ENCODE measurements at places on chromosomes 3 and 15. TPM values are rescaled to one million over a fixed set of nuclear protein-coding genes. Genes with fewer than 3 reads are reported as not detected.

The IQCB1 gene
- total RNA-seq, result 31.8 TPM

The GOLGA6L7 gene
- not detected for total RNA-seq

The CNTN3 gene
- total RNA-seq, result 0.24 TPM

The CD200 gene
- total RNA-seq, result 51.9 TPM

The GABRG3 gene
- total RNA-seq, result 0.50 TPM

The SCN5A gene
- total RNA-seq, result 8.2 TPM

The SENP8 gene
- 4.9 TPM for total RNA-seq

GRCh38 chr3:134869153-134869726 is 74.2 kb downstream of the EPHB1 start:
- DNase-seq, result no peak

GRCh38 chr15:70947351-70948335 is 55.0 kb downstream of the LRRC49 start:
- no peak for DNase-seq

DNA sequence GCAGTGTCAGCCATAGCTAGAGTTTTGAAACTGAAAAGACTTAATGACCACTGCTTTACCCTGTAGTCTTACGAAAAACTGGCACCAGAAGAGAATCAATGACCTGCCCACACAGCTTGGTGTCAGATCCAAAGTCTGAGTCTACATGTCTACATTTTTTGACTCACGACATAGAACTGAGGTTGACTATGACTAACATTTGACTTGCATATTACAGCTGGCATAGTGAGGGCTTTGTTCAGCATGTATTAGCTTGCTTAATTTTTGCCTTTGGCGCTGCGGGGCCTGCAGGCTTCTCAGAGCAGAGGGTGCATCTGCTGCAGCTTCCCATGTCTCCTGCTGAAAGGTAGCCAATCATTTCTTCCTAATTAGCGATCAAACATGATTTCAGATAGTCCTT is 167.0 kb downstream of the EBLN2 start:
- DNase-seq, result no peak

DNA sequence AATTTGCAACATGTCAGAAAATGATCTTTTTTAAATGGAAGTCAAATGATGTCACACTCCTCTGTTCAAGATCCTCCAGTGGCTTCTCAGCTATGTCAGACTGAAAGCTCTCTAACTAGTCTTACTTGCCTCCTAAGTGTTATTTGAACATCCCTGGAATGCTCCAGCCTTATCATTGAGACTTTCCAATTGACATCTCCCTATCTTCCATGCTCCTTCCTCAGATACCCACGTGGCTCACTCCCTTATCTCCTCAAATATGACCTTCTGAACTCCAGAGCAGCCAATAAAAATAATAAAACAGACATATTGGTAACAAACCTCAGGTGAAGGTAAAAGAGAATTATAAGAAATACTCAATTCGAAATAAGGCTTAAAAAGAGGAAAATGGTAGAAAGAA is 25.5 kb upstream of the AADAC start:
- DNase-seq, result no peak

DNA sequence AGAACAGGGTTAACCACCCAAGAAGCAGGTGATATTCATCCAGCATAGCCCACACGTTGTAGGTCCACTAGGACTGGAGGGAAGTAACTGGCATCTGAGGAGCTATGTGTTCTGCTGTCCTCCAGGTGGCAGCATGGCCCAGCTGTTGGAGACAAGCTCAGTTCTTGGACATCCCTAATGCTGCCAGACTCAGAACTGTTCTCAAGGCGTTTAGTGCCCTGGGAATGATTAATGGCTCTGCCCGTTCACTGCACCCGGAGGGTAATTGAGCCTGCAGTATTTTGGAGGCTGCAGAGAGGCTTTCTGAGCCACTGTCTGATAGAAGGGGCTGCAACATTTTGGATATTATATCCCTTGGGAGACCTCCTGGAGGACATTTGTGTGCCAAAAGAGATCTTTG is 521.3 kb upstream of the SEMA6D start:
- peak; percentile 90 for DNase-seq

DNA sequence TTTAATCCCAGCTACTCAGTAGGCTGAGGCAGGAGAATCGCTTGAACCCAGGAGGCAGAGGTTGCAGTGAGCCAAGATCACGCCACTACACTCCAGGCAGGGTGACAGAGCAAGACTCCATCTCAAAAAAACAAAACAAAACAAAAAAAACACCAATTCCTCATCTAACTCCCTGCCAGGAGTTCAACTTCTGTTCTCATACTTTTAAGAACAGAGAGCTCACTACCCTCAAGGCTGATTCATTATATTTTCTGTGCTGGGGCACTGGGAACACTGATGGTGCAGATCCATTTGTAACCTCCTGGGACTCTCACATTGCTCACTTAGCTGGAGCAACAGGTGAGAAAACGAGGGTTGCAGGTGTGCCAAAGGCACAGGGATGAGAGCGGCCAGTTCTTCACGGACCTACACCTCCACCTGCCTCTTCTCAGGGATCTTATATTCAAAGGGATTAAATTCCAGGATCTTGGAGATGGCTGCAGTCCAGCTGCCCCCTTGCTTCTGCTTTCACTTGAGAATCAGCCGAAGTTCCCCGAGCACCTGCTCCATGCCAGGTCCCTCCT is 12.3 kb upstream of the CSK start:
- DNase-seq, result no peak

- no peak for DNase-seq
Observed at GRCh38 chr3:152113992-152114651, 154.6 kb upstream of the MBNL1 start.

GRCh38 chr3:192804502-192804901 is 77.2 kb upstream of the FGF12 start:
- DNase-seq, result no peak

- DNase-seq, result peak; percentile 87
Observed at GRCh38 chr3:126983653-126984390, 907 bp downstream of the PLXNA1 start.

DNA sequence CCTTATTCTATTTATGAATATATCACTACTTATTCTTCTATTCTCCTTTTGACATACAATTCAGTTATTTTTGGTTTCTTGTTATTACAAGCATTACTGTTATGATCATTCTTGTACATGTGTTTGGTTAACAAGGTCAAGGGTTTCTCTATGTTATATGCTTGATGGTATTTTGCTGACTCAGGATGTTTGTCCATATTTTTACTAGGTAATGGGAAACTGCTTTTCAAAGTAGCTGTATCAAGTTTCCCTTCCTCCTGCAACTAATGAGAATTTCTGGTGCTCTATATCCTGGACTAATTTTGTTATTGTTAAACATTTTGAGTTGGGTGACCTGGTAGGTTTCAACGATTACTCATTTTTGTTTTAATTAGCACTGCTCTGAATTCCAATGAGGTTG is 841.0 kb downstream of the OTOL1 start:
- no peak for DNase-seq

DNA sequence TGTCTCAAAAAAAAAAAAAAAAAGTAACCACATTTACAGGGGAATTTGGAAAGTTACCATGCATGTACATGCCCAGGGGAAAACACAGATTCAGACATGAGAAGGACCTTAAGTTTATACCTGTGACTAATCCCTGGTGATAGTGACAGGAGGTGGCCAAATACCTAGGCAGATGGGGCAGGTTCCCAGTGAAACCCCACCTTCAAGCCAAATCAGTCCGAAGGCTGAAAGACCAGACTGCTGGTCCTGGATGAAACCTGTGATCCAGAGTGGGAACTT is 15.8 kb downstream of the SPCS1 start:
- no peak for DNase-seq

- no peak for DNase-seq
Observed at GRCh38 chr3:66673293-66673692, 172.5 kb upstream of the LRIG1 start.

DNA sequence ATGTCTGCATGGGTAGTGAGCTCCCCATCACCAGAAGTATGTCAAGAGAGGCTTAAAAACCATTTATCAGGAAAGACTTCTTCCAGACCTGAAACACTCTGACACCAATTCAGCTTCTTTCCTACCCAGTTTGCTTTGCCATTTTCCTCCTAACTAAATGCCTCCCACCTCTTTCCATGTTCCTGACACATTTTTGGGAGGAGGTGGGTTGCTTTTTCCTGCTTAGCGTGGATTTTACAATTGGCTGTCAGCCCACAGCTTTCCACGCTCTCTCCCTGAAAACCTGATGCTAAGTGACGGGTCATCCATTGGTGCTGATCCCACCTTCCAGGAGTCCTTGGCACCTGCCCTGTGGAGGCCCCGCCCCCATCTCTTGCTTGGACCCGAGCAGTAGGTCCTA is 264.9 kb upstream of the ST8SIA2 start:
- DNase-seq, result no peak

DNA sequence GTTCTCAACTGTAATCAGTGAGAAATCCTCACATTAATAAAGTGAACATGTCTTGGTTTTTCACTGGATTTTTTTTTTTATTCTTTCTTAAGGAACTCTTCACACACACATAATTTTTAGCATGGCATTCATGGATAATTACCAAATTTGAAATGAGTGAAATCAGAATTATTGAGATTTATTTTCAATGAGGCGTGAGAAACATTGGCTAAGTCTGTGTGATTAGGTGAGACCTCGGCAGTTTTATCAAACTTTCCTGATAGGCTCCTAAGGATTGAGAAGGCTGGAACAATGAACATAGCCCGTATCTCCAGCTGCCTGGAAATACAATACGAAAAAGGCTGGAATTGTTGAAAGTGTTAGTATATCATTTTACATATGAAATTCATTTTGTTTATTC is 35.5 kb downstream of the MDFIC2 start:
- DNase-seq, result no peak

GRCh38 chr3:72145506-72146380 is 360.8 kb upstream of the PROK2 start:
- DNase-seq, result peak; percentile 18

DNA sequence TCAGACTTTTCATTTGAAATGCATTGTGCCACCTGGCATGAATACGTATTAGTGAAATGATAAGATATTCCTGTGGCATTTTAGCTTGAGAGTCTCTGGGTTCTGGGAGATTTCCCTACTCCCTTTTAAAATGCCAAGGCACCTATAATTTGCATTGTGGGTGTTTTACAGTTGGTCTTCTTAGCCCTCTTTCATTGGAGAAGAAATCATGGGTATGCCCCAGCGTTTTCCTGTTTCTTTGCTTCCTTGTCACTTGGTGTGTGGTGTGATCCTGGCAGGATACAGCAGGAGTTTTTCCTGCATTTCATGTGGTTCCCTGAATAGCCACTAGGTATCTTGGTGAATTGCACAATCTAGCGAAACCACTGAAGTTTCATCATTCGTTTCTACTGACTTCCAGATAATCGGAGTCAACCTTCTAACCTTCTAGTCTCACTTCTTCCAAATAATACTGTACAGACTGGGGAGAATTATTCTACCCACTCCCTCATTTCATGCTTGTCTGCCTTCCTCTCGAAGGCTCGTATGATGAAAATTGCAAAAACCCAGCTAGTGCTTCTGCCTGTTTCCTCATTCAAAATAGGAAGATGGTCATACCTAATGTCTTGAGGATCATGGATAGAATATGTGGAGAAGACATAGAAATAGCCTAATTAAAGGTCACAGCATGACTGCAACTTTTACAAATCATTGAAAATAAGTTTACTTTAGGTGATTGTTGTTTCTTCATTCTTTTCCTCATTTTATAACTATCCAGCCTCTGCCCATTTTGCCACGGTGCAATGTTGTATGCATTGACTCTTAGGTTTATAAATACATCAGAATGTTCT is 2.6 kb downstream of the BHLHE40 start:
- peak; percentile 58 for DNase-seq

DNA sequence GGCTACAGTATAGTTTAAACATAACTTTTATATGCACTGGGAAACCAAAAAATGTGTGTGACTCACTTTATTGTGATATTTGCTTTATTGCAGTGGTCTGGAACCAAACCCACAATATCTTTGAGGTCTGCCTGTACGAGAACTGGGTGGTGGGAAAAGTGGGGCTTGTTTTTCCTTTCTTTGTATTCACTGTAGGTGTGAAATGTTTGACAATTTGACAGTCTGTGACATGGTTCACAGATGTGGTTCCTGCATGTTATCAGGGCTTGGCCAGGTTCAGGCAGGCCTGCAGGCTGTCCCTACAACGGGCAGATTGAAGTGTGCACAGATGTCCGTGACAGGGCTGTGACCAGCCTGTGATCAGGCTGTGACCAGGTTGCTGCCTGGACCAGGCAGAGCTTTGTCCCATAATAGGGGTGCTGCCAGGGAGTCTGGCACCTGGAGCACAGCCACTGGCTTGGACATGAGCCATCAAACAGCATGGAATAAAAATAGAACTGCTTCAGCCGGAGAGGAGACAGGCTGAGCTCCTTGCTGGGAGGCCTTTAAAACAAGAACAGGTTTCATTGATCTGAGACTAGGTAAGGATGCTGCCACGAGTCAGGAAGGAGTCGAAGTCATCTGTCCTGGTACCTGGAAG is 61.0 kb downstream of the KLF13 start:
- no peak for DNase-seq

GRCh38 chr3:17340261-17340660 is 402.2 kb downstream of the TBC1D5 start:
- DNase-seq, result no peak

- DNase-seq, result peak; percentile 22
Observed at GRCh38 chr3:13932578-13933295, 52.9 kb upstream of the WNT7A start.

Data from GM23338 (cell line).